Left lung (tissue), 14 donors: ENCODE measurements at places on chromosomes 4 and X. TPM values are rescaled to one million over a fixed set of nuclear protein-coding genes. Genes with fewer than 3 reads are reported as not detected.

DNA sequence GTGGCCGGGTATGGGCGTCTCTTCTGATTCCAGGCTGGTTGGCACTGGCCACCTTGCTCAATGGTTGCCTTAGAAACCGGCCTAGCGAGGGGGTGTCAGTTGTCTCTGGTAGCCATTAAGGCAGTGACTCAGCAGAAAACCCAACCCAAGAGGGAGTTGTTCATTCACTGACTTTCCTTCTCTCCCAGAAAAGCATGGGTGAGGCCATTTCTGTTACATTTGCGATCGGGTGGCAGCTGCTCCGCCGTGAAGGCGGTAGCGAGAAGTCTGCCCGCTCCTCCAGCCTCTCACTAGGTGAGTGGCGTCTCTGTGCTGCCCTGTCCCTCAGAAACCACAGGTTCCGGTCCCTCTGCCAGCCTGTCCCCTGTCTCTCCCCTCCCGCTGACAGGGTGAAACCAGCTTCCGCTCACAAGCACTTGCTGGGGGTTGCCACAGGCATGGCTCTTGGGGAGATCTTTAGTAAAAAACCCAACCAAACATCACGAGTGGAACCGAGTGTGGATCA is 17.4 kb downstream of the IRAK1 start:
- no peak overlapping the region for H3K27ac ChIP-seq
- H3K4me1 ChIP-seq, result peaks cover 12% of the 10 kb centered on the region
- H3K27me3 ChIP-seq, result no peaks in the 10 kb centered on the region
- DNase-seq, result no peak
- no peak overlapping the region for H3K4me3 ChIP-seq
- H3K36me3 ChIP-seq, result no peaks in the 10 kb centered on the region

Gene SPINK2
- 0.67 TPM for polyA plus RNA-seq

DNA sequence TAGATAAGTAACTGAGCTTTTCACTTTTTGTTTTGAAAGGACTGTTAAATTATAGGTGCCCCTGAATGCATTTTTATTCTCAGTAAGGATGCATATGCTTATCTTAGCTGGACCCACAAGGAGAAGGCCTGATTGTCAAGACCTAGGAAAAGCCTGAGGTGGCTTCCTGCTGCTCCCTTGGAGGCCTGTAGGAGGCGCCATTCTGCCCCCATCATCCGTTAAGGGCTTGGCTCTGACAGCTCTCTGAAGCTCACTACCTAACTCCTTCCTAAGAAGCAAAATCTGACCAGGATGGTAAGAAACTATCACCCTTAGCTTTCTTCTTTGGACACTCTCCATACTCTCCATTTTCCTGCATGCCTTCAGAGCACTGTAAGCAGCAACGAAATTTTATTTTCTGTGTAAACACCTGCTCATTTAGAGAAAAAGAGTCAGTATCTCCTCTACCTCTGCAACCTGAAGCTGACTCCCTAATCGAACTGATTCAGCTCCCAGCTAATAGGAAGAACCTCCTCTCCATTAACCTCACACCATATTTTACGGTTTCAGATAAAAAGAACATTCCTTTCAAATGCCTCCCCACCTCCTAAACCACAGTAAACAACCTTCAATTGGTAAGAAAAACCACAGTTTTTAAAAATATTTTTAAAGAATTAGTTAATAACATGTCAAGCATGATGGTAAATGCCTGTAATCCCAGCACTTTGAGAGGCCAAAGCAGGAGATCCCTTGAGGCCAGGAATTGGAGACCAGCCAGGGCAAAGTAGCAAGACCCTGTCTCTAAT is 73.4 kb upstream of the EDNRA start:
- no peak for DNase-seq
- H3K27me3 ChIP-seq, result no peaks in the 10 kb centered on the region
- H3K4me3 ChIP-seq, result no peak overlapping the region
- H3K27ac ChIP-seq, result no peak overlapping the region

GRCh38 chr4:75391489-75392166 is 122.6 kb downstream of the RCHY1 start:
- no peaks in the 10 kb centered on the region for H3K36me3 ChIP-seq
- no peaks in the 10 kb centered on the region for H3K4me1 ChIP-seq
- no peak overlapping the region for H3K27ac ChIP-seq
- H3K27me3 ChIP-seq, result no peaks in the 10 kb centered on the region

DNA sequence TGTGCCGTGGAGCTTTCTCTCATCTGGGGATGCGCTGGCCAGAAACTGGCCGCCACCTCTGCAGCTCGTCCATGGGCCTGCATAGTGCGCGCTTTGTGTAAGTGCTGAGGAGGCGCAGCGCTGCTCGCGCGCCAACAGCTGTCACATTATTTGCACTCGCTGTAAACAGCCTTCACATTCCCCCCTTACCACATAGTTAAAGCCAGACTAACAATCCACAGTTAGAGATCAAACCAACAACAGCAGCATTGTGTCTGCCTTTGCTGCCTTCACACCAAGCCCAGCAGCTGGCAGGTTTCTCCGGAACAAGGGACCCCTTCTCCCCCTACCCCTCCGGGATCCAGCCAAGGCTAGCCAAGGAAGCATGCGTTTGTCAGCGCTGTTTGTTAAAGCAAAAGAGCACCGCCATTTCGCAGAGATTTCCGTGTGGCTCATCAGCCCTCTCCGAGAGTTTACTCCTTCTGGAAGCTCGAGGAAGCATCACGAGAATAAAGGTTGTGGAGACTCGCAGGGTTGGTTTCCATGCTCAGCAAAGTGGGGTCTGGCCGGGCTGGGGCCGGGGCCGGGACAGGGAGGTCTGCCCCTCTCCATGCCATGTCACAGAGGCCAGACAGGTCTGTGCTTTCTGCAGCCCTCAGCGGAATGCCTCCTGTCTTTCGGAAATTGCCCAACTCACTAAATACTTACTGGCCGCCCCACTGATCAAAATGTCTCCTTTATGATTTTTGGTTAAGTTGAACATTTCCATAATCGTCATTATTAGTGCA is 11.0 kb downstream of the BCOR start:
- H3K36me3 ChIP-seq, result no peaks in the 10 kb centered on the region
- H3K4me3 ChIP-seq, result no peak overlapping the region
- peaks cover 4% of the 10 kb centered on the region for H3K4me1 ChIP-seq
- H3K27ac ChIP-seq, result peak overlapping the region; percentile 4
- H3K27me3 ChIP-seq, result no peaks in the 10 kb centered on the region

DNA sequence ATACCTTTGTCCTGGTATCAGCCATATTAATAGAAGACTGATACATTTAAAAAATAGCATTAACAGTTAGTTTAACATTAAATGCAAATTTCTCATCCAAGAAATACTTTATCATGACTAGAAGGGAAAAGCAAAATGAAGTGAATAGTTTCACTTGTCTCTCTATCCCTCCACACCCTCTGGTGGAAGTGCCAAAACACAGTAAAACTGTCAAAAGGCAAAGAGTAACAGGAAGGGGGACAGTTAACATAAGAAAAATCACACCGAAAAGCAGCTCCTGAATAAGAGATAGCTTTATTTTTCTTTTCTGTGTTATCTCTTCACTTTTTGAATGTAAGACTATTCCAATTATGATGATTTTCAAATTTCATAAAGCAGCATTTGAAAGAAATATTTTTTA is 187.2 kb downstream of the FBXW7 start:
- no peak for DNase-seq
- H3K27me3 ChIP-seq, result no peaks in the 10 kb centered on the region
- no peaks in the 10 kb centered on the region for H3K4me1 ChIP-seq
- H3K4me3 ChIP-seq, result no peak overlapping the region
- H3K36me3 ChIP-seq, result no peaks in the 10 kb centered on the region
- no peak overlapping the region for H3K27ac ChIP-seq

DNA sequence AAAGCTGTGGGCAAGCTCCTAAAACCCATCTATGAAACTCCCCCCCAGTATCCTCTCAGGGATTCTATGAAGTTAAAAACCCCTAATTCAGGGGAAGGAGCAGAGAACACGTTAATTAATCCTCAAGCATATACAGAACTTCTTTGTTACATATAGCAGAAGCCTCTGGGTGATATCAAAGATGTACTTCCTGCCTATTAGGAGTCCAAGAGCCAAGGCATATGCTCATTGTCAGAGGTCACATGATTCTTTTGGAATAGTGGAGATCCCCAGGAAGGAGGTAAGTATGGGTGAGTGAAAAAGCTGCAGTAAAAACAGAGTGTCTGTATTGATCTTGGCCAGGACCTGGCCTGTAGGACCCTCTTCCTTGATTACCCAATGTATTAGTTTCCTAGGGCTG is 2.9 kb upstream of the SPARCL1 start:
- H3K4me1 ChIP-seq, result peaks cover 4% of the 10 kb centered on the region
- H3K36me3 ChIP-seq, result no peaks in the 10 kb centered on the region
- no peaks in the 10 kb centered on the region for H3K27me3 ChIP-seq
- no peak overlapping the region for H3K4me3 ChIP-seq
- no peak for DNase-seq
- peak overlapping the region; percentile 73 for H3K27ac ChIP-seq

DNA sequence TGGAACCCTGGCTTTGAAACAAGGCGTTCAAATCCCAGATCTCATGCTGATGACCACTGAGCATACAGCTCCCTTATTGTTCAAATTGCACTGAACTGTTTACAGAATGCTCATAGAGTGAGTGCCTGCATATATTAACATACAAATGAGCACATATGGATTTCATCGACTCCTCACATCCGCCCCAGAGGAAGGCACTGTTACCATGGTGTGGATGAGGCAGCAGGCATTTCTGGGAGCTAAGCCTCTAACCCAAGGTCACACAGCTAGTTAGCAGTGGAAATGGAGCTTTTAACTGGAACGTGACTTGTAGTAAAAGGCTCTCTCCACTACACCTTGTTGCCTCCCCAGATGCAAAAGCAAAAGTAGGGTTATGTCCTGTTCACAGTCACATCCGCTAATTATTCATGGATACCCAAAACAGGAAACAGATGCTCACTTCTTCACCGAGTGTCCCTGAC is 289.7 kb downstream of the STK32B start:
- DNase-seq, result no peak
- H3K27me3 ChIP-seq, result no peaks in the 10 kb centered on the region
- no peak overlapping the region for H3K4me3 ChIP-seq

DNA sequence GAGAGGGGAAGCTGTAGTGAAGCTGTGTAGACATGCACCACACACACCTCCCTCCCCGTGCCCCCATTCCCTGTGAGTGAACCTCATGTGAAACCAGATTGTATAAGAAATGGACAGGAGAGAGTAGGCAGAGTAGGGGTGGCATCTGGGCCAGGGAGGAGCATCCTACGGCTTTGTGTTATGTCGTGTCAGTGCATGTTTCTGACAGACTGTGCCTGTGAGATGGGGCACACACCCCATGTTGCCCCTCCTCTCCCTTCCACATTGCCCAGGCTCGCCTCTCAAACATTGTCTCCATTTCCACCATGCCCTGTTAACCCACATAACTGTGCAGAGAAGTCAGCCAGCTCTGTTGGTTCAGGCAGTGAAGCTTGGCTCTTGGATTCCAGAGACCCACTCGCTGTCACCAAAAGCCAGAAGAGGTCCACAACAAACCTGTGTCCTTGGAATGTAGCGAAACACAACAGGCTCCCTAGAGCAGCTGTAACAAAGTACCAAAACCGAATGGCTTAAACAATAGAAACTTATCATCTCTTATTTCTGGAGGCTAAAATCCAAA is 56.1 kb downstream of the SLC9A6 start:
- DNase-seq, result no peak
- H3K27me3 ChIP-seq, result no peaks in the 10 kb centered on the region
- no peaks in the 10 kb centered on the region for H3K36me3 ChIP-seq
- no peaks in the 10 kb centered on the region for H3K4me1 ChIP-seq
- no peak overlapping the region for H3K27ac ChIP-seq
- H3K4me3 ChIP-seq, result no peak overlapping the region

GRCh38 chrX:50726296-50726695 is 87.7 kb downstream of the SHROOM4 start:
- H3K4me3 ChIP-seq, result no peak overlapping the region
- H3K36me3 ChIP-seq, result no peaks in the 10 kb centered on the region
- H3K27me3 ChIP-seq, result no peaks in the 10 kb centered on the region
- no peak for DNase-seq
- H3K4me1 ChIP-seq, result no peaks in the 10 kb centered on the region

GRCh38 chr4:185847352-185848097 is 35.5 kb upstream of the SORBS2 start:
- no peak for DNase-seq
- H3K36me3 ChIP-seq, result no peaks in the 10 kb centered on the region
- H3K27ac ChIP-seq, result no peak overlapping the region
- H3K4me3 ChIP-seq, result no peak overlapping the region
- no peaks in the 10 kb centered on the region for H3K4me1 ChIP-seq

DNA sequence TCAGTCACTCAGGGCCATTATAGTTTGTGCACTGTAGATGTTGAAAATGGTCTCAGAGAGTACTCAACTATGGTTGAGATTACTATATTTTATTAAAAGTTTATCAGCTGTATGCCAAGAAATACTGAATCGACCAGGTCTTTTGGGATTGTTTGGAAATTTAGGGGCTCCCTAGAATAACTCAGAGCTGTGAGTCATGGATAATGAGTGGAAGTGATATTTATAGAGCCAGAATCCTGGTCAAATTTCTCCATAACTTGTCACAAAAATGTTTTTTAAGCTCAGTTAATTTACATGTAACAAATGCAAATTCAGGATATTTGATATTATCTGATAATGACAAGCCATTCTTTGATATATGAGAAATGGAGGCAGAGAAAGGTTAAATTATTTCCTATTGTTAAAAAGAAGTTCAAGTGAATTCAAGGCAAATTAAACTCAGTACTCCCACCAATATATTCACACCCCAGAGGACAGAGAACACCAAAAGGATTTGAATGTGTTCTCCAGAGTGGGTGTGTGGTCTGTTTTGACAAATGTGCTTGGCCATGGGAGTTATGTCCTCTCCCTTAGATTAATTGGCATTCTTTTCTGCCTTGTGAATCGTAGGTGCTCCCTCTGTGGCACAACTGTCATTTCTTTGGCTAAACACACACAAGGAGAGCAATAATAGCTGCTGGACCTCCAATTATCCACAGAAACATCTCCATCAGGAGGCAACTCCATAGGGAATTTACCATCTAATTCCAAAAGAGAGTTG is 37.7 kb downstream of the ARHGAP24 start:
- no peaks in the 10 kb centered on the region for H3K4me1 ChIP-seq
- H3K4me3 ChIP-seq, result no peak overlapping the region
- no peaks in the 10 kb centered on the region for H3K27me3 ChIP-seq
- no peak overlapping the region for H3K27ac ChIP-seq
- DNase-seq, result no peak

Gene HS3ST1
- polyA plus RNA-seq, result 3.4 TPM

- peak overlapping the region; percentile 54 for H3K4me3 ChIP-seq
- no peaks in the 10 kb centered on the region for H3K27me3 ChIP-seq
- H3K4me1 ChIP-seq, result peaks cover 50% of the 10 kb centered on the region
- H3K36me3 ChIP-seq, result no peaks in the 10 kb centered on the region
- no peak for DNase-seq
- peak overlapping the region; percentile 98 for H3K27ac ChIP-seq
Measured at GRCh38 chr4:87005690-87006425, 71.0 kb downstream of the AFF1 start.

GRCh38 chrX:76555816-76556215 is 128.3 kb downstream of the MAGEE1 start:
- no peak overlapping the region for H3K4me3 ChIP-seq
- no peaks in the 10 kb centered on the region for H3K4me1 ChIP-seq
- DNase-seq, result no peak
- no peaks in the 10 kb centered on the region for H3K27me3 ChIP-seq
- no peaks in the 10 kb centered on the region for H3K36me3 ChIP-seq

- DNase-seq, result no peak
- no peak overlapping the region for H3K4me3 ChIP-seq
- H3K27ac ChIP-seq, result no peak overlapping the region
- H3K27me3 ChIP-seq, result no peaks in the 10 kb centered on the region
- H3K36me3 ChIP-seq, result no peaks in the 10 kb centered on the region
Measured at GRCh38 chr4:170004651-170005295, 21.4 kb downstream of the MFAP3L start.

- H3K4me3 ChIP-seq, result no peak overlapping the region
- no peak for DNase-seq
- no peaks in the 10 kb centered on the region for H3K4me1 ChIP-seq
- H3K36me3 ChIP-seq, result no peaks in the 10 kb centered on the region
- no peak overlapping the region for H3K27ac ChIP-seq
Measured at GRCh38 chr4:26839534-26839951, 21.1 kb upstream of the STIM2 start.
